ENCODE measurements at places on chromosomes 13 and 19.

DNA sequence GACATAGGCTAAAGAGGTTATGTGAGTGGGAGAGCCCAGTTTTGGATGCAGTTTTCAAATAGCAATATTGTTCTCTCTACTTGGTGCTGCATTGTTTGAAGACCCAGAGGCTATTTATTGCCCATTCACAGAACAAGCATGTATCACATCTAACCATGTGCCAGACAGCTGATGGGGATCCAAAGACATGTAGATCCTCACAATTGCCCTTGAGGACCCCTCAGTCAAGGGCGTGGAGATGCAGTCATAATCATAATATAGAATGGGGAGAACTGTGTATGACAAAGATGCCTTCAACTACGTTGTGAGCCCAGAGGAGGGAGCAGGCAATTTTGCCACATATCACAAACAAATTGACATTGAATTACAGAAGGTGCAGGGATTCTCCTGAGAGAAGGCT is 70.5 kb downstream of the NHLRC3 start:
- DNase-seq, result no peak

- no peak for DNase-seq
These were observed 96.3 kb downstream of the MYCBP2 start for GRCh38 chr13:77230560-77230959.

- DNase-seq, result no peak
These were observed 557.3 kb downstream of the GPC5 start for GRCh38 chr13:91955546-91956355.

DNA sequence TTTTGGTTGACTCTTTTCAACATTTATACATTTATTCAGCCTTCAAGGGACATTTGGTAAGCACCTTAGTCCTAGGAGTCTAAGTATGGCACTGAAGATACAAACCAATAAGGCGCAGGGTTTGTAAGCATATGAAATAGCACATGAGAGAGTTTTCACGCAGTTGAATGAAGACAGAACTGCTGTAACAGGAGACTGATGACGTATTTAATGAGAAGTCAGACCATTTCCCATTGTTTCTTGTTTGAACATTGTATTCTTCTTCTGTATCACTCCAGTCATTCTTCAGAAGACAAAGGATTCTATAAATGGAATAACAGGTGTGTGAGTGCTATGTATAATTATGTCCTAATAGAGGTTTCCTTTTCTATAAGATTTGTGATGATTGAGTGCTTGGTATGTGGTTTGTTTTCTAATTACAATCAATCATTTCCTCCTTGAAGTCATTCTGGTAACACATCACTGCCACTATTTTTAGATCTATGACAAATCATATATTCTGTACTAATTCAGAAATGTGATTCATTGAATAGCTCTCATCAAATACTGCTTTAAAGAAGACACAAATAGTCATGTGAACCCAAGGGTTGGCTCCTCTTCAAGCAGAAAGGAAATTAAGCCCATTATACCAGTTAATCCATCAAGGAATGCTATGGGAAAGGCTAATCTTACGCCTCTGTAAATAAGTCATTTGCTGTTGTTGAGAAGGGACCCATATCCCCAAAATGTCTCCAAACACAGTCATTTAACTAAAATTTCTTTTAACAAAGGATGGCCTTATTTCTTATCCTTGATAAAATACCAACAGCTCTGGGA is 222.8 kb upstream of the NBEA start:
- DNase-seq, result no peak

- DNase-seq, result no peak
These were observed 2.9 kb downstream of the C3 start for GRCh38 chr19:6717441-6717971.

- no peak for DNase-seq
These were observed 5.8 kb downstream of the CPAMD8 start for GRCh38 chr19:17020823-17021222.

DNA sequence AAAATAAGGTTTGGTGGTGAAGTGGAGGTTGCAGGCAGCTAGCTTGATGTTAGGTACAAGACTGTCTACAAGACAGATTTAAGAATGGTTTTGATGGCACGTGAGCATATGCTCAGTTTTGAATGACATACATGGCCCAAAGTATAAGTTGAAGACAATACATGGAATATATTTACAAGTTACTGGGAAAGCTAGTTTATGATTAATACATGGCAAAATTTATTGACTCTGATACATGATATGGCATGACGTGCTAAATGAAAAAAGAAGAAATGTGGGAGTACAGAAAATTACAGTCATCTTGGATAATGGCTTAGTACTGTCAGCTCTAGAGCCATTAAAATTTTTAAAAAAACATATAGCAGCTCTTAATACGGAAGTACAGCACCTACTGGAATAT is 4.4 kb downstream of the KLF5 start:
- DNase-seq, result no peak

DNA sequence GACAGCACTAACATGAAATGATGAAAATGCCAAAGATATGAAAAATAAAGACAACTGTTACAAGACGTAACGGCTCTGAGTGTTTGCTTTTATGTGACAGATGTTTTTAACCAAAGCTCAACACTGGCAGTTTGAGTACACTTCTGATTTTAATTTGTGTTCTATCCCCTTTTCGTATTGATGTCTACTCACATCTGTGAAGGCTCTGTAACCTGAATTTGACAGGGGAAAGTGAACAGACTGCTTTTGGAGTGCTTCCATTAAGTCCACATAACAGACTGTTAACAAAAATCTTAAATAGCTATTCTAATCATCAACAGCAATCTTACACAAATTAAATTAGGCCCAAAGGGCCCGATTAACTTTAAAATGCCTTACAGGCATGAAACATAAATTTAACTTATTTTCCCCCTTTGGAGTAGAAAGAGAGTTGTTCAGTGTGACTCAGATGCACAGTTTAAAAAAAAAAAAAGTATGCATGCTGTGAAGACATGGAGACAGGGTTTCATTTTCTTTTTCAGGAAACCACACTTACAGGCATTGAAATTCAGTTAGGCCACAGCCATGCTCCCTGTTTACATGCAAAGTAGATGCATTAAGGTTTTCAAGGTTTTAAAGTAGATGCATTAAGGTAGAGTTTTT is 16.3 kb upstream of the RNASEH2B start:
- no peak for DNase-seq

GRCh38 chr13:80371840-80372509 is 31.0 kb upstream of the SPRY2 start:
- no peak for DNase-seq

GRCh38 chr13:100898431-100898830 is 223.8 kb upstream of the TMTC4 start:
- DNase-seq, result no peak

DNA sequence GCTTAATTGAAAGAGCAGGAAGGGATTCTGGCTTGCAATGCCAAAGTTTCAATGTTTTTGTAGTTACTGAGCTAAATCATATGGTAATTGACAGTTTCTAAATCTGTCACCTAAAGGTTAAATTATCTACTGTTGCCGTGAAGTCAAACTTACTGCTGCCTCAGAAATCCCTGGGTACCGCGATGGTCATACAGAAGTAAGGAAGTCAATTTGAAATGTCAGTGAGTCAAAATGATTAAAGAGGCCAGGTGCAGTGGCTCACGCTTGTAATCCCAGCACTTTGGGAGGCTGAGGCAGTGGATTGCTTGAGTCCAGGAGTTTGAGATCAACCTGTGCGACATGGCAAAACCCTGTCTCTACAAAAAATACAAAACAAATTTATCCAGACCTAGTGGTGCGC is 48.8 kb upstream of the TPM4 start:
- DNase-seq, result no peak

DNA sequence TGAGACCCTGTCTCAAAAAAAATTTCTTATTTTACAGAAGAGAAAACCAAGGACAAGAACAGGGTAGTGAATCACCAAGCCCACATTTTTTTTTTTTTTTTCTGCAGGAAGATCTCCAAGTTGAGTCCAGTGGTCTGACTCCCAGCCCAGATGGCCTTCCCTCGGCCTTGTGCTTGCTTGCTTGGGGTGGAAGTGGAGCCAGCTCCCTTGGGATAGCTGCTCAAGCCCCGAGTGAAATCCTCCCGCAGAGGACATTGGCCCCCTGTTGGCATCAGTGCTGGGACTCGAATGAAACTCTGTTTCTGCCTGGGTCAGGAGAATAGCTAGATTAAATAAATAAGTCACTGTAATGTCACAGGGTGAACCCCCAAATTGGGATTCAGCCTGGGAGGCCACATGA is 9.4 kb upstream of the NUP62 start:
- DNase-seq, result no peak

DNA sequence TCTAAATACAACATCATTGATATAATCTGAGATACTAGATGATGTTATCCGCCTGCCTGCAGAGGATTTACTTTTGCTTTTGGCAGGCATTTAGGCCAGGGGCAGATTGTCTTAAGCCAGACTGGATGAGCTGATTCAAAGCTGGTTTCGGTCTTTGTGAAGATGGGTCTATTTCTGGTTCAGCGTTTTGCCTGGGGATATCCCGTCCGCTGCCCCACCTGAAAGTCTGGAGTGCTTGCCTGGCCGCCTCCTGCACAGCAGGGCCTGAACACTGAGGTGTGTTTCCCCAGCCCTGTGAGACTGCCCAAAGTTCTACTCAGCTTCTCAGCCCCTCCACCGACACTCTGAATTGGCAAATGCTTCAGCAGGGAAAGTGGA is 149.7 kb downstream of the KATNAL1 start:
- DNase-seq, result no peak

DNA sequence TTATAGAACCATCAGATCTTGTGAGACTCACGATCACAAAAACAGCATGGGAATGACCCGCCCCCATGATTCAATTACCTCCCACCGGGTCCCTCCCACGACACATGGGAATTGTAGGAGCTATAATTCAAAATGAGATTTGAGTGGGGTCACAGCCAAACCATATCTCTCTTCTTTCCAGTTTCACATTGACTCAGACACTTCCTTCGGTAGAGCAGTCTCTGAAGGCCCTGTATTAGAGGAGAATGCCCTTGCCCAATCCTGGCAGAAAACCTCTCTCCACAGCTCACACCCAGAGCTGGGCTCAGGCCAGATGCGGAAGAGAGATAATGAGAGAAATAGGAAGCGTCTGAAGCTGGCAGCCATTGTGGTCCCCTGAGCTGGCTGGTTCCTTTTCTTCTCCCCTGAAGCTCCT is 72.4 kb upstream of the CLDN10 start:
- no peak for DNase-seq

DNA sequence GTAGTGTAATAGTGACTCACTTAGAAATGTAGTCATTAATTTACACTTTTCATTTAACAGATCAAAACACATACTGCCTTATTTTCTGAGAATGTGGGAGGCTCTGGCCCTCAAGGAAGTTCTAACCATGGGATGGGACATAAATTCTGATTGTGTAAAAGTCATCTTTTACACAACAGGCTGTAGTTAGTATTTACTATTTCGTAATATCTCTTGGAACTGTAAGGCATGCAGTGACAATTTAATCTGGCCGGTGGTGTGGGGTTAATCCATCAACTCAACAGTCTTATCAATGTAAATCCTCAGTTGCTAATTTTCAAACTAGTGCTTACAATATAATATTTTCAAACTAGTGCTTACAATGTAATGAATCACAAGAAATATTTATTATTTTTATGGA is 1599.2 kb downstream of the EFNB2 start:
- DNase-seq, result no peak

- DNase-seq, result no peak
These were observed at the start of gene ISYNA1 for GRCh38 chr19:18437491-18438330. ISYNA1 (minus strand) TSS chr19:18438133; CDS start chr19:18437979, 154 bp downstream.

- no peak for DNase-seq
These were observed 84.8 kb downstream of the DCT start for GRCh38 chr13:94394723-94395122.

- no peak for DNase-seq
These were observed 6.9 kb downstream of the MYADM start for GRCh38 chr19:53874606-53874990.

DNA sequence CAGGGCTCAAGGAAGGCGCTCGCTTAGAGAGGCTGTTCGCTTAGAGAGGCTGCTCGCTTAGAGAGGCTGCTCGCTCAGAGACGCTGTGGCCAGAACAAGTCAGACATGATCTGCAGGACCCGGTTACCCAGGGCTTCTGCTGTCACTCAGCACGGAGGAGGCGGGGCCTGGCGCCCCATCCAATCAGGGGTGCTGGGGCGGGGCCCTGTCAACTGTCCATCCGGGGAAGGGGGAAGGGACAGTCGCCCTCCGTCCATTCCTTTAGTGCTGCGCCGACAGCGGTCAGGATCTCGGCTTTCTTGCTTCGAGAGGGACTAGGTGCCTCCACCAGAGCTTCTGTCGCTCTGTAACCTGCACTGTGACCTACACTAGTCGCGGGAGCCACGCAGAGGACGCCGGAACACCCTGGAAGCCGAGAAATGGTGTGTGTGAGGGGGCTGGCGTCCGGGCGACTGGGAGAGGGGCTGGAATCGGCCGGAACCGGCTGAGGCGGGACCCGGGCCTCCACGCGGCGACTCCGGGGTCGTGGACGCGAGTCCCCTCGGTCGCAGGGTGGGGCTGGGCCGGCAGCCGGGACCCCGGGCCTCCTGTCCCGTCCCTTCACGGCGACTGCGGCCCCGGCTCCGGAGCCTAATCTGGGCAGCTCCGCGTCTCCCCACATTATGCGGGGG is at the start of gene ZNF440:
Gene ZNF440 (plus strand): TSS at position 245 of the 671 bp plus-strand sequence. CDS start 175 bp downstream, at position 420.
- DNase-seq, result peak; percentile 66

DNA sequence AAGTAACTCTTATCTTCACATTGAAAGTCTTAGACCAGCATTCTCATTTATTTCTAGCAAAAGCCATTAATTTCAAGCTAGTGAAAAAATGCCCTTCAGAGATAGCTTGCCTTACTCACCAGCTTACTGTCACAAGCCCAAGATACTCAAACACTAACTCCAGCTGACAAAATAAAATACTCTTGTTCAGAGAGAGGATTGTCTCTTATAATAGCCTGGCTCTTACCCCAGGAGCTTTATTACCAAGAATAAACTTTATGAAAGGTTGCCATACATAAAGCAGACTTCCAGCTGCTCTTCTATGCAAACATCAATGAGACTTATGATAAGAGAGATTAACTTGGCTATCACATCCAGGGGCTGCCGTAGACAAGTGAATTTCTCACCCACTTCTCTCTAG is 53.6 kb downstream of the XPO4 start:
- no peak for DNase-seq

DNA sequence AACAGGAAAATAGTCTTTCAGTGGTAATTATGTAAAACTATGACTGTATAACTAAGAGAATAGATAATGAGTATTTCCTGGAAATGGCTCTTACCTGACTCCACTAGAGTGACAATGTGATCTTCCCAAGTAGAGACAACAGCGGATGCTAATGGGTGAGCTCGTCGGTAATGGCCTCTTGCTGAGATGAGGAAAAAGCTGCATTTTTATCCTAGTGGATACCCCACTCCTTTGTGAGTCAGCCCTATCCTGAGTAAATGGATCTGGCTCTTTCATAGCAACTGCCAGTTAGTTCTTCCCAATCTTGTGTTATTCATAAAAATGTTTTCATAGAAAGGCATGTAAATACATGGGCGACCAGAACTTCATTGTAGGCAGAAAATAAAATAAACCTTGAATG is 299.5 kb downstream of the NALCN start:
- DNase-seq, result no peak

Data from activated CD4-positive, CD25-positive, alpha-beta regulatory T cell treated with anti-CD3 and anti-CD28 coated beads, Interleukin-2, amount 50 U/mL, for 16 hours (primary cell).